Psoas muscle (tissue), 8 donors: ENCODE measurements at places on chromosomes 11 and 22. TPM values are rescaled to one million over a fixed set of nuclear protein-coding genes. Genes with fewer than 3 reads are reported as not detected.

Gene PTPRJ
- polyA plus RNA-seq: 4.4 TPM

Gene CEP126
- polyA plus RNA-seq: 0.34 TPM

DNA sequence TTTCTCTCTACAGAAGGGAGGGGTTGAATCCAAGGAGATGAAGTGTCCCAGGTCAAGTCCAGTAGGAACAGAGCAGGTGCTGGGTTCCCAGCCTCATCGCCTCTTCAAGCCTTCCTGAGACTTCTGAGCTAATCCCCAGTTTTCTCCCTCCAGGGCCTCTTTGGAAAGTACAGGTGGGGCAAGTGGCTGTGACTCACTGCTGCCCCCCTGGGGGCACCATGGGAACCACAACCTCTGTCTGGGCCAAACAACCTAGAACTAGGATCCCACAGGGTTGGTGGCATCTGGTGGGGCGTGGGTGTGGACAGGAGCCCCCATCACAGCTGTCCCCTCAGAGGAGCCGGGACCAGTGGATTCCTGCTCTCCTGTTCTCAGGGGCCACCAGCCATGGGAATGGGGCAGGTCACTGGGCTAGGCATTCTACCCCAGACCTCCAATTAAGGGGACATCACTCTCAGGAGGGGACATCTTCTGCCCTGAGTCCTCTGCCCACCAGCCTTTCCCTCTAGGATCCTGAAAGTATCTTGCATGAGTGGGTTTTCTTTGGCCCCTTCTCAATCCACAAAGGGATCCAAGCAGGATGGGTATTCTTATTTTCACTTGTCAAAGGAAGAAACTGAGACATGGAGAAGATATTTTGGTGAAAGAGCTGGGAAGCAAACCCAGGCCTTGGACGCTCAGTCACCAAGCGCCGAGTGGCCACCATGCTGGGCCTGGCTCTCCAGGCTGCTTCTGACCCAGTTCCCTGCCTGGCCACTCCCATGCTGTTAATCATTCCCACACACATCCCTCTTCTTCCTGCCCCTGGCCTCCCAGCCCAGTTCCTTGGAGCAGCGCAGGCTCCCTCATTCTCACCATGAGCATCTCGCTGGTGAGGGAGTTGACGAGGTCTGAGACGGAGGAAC lies 23.8 kb downstream of the LRRC10B start:
- no peaks in the 10 kb centered on the region for H3K4me1 ChIP-seq
- H3K36me3 ChIP-seq: no peaks in the 10 kb centered on the region
- H3K27ac ChIP-seq: no peak overlapping the region
- H3K4me3 ChIP-seq: no peak overlapping the region
- DNase-seq: no peak
- H3K27me3 ChIP-seq: peaks cover 16% of the 10 kb centered on the region

DNA sequence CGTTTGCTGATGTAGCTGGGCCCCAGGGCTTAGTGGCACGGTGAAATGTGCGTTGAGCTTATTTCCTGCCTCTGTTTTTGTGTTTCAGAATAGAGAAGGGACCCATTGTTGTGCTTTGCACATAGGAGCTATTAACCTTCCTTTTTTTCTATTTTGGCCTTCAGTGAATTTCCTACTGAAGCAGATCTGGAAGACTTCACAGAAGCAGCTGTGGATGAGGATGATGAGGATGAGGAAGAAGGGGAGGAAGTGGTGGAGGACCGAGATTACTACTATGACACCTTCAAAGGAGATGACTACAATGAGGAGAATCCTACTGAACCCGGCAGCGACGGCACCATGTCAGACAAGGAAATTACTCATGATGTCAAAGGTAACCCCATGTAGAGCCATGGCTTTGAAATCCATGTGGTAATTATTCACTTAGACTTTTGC lies 37.4 kb upstream of the ST14 start:
- no peaks in the 10 kb centered on the region for H3K27me3 ChIP-seq
- DNase-seq: no peak
- peak overlapping the region; percentile 46 for H3K27ac ChIP-seq

DNA sequence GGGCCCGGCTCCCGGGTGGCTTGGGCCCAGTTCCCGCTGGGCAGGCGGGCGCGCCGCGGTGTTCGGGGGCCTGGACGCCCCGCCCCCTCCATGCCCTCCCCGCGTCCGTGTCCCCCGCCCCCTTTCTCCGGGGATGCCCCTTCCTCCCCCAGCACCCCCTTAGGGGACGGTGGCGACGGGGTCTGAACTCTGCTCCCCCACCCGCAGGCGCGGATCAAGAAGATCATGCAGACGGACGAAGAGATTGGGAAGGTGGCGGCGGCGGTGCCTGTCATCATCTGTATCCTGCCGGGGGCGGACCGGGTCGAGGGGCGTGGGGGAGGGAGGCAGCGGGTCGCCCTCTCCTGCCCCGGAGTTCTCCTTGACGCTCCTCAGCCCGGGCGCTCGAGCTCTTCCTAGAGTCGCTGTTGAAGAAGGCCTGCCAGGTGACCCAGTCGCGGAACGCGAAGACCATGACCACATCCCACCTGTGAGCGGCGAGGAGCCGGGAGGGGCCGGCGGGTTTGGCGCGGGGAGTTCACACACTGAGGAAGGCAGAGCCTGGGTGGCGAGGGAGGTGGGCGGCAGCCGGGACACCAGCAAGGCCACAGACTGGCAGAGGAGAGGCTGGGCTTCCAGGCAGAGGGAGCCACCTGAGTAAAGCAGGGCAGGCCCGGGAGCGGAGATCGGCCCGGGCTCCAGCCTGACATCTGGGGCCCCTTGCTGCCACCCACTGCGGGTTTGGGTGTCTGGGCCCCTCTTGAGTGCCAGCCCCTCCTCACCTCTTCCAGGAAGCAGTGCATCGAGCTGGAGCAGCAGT lies 546 bp downstream of the DRAP1 start:
- peak overlapping the region; percentile 87 for H3K27ac ChIP-seq
- peaks cover 40% of the 10 kb centered on the region for H3K4me1 ChIP-seq
- no peaks in the 10 kb centered on the region for H3K27me3 ChIP-seq
- H3K4me3 ChIP-seq: peak overlapping the region; percentile 98
- no peaks in the 10 kb centered on the region for H3K36me3 ChIP-seq

DNA sequence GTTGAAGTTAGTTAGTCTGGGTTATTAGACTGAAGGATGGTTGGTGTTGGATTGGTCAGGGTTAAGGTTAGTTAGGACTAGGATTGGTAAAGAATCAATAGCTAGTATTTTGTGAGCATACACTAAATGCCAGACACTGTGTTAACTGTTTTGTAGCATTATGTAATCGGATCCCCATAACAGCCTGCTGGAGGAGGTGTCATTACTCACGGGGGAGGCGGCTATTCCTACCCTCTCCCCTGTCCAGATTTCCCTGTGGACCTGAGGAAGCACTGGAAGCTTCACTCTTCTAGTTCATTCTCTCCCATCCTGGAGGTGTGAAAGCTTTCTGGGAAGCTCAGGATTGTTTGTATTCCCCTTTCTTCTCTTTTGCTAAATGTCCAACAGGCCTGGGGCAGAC lies 40.5 kb upstream of the KCNJ11 start:
- H3K4me3 ChIP-seq: no peak overlapping the region
- no peaks in the 10 kb centered on the region for H3K27me3 ChIP-seq
- no peaks in the 10 kb centered on the region for H3K36me3 ChIP-seq
- DNase-seq: no peak
- no peak overlapping the region for H3K27ac ChIP-seq
- H3K4me1 ChIP-seq: peaks cover 17% of the 10 kb centered on the region
